ENCODE measurements at places on chromosomes 16 and 17.

DNA sequence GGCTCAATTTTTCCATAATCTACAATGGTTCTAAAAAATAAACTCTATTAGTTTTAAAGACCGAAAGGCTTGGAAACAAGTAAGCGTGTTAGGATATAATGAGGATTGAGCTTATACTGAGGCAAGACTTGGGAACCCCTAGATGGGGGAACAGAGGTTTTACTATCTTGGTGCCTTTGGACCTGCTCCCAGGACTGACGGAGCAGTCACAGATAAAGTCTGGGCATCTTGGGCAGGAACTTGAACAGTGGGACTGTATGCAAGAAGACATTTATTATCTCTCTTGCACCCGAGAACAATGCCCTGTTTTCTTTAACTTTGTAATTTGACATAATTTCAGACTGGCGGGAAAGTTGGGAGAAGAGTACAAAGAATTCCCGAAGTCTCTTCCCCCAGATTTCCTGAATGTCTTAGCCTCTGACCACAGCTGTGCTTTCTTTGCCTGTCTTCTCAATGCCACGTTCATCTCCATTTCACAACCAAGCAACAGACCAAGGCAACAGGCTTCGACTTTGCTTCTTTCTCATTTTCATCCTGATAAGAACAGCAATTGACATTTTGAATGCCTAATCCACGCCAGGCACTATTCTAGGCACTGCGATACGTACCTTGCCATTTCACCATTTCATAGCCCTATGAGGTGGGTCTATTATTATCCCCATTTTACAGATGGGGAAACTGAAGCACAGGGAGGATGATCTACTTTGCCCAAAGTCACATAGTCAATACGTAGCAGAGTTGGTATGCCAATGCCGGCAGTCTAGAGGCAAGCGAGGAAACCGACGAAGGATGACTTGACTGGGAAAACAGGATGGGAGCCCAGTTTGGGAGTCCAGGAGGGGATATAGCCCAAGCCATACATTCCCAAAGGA, 3.0 kb upstream of the IL4R start:
- DNase-seq, result no peak

DNA sequence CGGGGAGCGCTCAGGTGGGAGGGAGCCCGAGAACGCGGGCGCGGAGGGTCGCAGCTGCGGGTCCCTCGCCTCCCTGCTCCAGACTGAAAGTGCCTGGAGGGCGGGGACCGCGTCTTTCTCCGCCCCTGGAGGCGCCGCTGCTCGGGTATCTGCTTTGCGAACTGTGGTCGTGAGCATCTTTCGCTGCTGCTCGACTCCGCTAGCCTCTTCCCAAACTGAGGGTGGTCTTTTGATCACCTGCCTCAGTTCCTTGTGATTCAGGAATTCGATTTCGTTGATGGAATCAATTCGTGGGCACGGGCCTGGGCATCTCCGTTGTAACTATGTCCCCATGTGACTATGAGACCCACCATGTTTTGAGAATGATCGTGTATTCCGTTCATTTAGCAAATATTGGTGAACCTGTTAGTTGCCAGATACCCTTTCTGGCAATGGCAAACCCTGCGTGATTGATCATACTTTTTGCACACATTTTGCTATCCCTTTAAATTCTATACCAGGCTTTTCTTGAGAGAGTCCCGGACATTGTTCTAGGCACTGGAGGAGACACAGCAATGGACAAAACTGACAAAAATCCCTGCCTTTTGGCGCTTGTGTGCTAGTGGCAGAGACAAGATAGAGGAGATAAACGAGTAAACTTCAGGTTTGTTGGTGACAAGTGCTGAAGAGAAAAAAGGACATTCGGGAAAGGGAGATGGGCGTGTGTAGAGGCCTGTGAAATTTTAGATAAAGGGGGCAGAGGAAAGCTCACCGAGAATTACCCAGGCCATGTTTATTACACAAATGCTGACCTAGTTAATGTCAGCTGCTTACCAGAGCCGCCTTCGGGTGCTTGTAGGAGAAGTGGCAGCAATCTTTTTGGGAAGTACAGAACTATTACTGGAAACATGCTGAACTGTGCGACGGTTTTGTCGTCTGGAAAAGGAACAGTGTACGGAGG, 948 bp downstream of the UTP18 start:
- no peak for DNase-seq

DNA sequence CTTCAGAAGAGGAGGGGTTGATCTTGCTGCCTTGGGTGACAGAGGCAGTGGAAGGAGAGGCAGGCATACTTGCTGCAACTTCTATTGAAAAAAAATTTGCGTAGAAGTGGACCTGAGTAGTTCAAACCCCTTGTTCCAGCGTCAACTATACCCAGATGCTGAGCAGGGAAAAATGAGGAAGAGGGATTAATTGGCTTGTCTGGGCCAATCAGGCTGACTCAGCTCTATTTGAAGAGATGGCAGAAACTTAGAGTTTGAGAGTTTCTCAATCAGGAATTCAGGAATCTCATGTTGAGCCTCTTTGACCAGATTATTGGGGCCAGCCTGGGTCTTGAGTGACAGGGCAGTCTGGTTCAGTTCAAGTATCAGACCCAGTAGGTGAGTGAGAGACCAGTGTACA, 17.6 kb downstream of the CASC3 start:
- no peak for DNase-seq

DNA sequence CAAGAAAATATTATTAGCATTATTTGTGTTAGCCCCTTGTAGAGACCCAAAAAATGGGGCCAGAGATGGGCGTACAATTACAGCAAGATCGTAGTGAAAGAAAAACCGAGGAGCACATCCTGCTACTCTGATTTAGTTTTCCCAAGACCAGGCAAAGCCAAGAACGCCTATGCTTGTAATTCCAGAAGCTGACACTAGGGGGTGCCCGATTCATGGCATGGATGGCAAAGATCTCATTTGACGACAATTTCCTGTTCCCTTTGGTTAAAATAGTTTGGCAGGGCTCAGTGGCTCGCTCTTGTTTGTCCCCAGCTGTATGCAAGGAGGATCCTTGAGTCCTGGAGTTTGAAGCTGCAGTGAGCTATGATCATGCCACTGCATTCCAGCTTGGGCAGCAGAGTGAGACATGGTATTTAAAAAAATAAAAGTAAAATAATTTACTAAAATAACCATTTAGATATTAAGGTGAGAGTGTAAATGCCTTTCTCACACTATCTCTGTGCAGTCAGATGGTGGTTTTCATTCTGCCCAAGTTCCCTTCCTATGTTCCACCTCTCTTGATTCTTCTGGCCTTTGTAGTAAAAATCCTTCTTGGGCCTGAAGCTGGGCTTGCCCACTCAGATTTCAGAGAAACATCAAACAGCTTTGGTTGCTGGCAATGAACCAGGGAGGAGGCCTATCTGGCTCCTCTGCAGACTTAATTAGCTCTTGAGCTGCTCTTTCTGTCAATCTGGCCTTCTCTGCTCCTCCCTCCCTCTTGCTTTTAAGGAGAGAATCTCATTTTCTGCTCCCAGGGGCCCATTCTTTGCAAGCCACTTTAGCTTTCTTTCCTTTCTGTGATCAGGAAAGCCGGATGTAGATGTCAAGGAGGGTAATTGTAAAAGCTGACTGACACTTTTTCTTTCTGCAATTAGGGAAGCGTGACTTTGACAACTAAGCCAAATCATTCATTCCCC, 31.2 kb downstream of the TMEM238L start:
- DNase-seq, result peak; percentile 9

- DNase-seq, result no peak
Observed at GRCh38 chr16:78763821-78764440, 664.5 kb downstream of the WWOX start.

DNA sequence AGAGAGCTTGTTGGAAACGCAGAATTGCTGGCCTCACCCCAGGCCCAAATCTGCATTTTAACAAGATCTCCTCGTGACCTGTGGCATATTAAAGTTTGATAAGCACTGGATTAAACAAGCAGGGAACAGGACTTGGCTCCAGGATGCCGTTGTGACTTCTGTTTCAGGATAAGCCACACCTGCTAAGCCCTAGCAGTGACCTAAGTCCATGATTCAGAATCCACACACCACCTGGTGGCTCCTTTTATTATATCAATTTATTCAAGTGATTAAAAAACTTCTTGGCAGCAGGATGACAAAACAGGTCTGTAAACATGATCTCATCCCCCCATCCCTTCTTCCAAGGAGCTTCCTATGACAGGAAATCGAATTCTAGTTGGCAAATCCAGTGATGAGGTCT, 9.1 kb downstream of the NAGPA start:
- DNase-seq, result no peak

- DNase-seq, result no peak
Observed at GRCh38 chr16:2325181-2325580, 15.3 kb downstream of the ABCA3 start.

DNA sequence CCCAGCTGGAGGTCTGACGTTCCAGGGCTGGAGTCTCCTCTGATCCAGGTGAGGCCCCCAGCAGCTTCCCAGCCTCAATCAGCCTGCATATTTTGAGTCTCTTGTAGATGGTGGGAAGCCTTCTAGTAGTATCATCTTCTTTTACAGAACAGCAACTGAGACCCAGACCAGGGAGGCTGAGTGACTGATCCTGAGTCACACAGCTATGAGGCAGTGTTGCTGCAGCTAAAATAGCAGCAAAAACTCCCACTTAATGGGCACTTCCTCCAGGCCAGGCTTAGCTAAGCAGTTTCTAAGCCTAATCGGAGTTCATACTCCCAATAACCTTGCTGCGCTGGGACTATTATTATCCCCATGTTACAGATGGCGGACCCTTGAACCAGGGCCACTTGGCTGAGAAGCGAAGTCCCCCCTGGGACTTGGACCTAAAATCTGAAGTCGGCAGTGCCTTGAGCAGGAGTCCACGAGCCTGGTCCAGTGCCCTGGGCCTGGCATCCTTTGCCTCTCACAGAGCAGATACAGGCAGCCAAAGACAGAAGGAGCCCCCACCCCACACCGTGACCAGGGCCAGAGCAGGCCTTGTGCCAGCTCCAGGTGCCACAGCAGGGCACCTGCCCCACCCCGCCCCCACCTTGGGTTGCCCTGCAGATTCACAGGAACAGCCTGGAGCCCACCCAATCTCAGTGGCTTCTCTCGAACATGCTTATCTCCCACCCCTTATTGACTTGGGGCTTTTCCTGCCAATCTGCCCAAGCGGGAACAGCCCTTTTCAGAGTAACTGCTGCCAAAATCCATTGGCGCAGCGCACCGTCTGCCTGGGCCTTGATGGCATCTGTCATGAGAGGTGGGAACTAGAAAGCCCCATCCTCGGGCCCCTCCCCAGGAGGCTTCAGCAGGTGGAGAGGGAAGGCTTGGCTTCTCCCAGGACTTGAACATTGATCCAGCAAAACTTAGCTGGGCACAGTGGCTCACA, 65.1 kb downstream of the SOCS1 start:
- DNase-seq, result no peak

DNA sequence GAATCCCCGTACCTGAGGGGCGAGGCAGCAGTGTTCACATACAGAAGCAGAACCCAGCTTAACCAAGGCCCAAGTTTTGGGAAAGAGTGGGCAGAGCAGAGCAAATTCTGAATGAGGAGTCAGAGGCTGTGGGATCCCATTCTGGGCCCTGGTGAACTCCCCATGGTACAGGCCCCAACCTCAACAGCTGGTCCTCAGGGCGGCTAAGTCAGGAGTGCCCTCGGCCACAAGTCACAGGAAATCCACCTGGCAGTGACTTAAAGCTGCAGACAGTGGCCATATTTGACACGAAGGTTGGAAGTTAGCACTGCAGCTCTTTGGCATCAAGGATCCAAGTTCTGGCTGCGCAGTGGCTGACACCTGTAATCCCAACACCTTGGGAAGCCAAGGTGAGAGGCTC, 237.1 kb downstream of the PARN start:
- no peak for DNase-seq

DNA sequence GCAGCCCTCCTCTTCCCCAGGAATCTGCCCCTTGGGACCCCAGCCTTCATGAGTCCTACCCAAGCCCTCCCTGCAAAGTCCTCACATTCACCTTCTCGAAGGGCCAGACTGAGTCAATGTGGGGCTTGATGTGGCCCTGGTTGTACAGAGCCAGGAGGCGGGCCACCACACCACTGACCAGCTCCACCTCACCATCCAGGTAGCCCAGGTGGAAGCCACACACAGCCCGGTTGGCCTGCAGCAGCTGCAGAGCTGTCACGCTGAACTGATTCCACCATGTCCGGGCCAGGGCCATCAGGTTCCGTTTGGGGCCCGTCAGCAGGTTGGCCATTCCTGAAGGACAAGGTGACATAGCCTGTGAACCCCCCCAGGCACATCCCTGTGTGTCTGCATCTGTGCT, 6.0 kb downstream of the VAT1 start:
- no peak for DNase-seq

DNA sequence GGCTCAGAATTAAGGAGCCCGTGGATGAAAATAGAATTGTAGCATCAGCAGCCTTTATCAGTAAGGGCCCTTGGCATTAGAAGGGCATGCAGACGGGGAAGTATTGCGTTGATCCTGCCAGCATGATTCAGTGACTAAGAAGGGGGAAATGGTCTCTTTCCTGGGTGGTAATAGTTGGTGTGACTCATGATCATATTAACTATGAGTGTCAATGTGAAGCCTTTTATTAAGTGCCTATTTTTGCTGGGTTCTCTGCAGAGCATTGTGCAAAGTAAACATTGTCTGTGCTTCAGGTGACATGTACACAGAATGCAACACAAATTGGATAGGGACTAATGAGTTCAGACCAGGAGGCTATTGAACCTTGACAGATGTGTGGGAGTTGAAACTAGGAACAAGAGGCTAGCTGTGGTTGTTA, 24.5 kb downstream of the RCVRN start:
- no peak for DNase-seq

GRCh38 chr17:3818786-3819185, 17.8 kb upstream of the ITGAE start:
- DNase-seq, result no peak

GRCh38 chr17:40307740-40308239, 1.2 kb upstream of the RARA start:
- DNase-seq, result no peak

DNA sequence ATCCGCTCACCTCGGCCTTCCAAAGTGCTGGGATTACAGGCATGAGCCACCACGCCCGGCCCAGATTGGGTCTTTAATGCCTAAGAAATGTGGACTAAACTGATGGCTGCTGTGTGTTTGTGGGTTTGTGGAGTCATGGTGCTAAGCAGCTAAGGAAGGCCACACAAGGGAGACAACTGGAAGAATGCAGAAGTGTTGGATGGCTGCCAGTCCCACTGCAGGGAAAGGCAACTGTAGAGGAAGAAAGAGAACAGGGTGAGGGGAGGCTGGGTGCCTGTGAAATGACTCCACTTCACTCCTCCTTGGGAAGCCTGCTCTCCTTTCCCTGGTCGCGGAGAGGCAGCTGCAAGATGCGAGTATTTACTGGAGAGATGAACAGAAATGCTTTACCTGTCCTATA, 23.5 kb upstream of the SIAH1 start:
- DNase-seq, result no peak

DNA sequence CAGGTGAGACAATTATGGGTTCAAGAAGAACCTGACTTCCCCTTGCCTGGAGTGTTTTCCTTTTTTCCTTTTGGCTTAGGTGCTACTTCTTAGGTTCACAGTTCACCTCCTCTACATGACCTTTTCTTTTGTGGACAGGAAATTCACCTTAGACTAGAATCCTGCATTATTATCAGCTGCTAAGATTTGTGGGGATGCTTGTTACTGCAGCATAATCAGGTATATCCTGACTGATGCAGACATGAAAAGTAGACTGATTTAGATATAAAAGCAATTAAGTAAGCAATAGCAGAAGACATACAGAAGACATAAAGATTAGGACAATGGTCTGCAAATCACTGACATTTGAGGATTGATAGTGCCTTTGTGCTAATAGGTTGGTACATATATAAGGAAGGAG, 168.3 kb downstream of the SALL1 start:
- DNase-seq, result no peak

- DNase-seq, result no peak
Observed at GRCh38 chr17:34024386-34024785, 230.7 kb upstream of the CCL2 start.

GRCh38 chr17:37801171-37801570, 56.3 kb upstream of the HNF1B start:
- no peak for DNase-seq
